ENCODE measurements at places on chromosomes 4 and X.

DNA sequence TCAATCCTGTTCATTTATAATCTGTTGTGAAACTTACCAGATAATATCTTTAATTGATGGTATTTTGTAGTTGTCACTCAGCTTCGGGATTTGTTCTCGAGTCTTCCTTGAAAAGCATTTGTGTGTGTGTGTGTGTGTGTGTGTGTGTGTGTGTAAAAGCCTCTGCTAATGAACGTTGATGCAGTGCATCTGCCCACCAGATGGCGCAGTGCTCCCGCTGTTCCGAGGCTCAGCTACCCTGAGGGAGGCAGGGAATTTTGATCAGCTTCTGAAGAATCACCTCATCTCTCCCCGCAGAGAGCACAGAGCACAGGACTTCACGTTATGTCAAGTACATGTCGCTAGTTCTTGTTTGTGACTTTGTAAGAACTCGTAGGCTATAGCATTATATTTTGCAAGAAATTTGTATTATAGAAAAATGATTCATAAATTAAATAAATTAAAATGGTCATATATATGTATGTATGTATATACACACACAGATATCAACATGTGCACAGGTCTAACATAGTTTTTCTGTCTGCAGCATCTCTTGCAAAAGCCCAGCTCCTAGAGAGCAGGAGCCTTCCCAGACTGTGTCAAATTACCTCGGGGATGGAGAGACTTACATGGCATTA is 316.7 kb upstream of the IGFBP7 start:
- DNase-seq = peak; percentile 2

- no peak for DNase-seq
These were observed 96.4 kb downstream of the CHIC2 start for GRCh38 chr4:53967986-53968385.

DNA sequence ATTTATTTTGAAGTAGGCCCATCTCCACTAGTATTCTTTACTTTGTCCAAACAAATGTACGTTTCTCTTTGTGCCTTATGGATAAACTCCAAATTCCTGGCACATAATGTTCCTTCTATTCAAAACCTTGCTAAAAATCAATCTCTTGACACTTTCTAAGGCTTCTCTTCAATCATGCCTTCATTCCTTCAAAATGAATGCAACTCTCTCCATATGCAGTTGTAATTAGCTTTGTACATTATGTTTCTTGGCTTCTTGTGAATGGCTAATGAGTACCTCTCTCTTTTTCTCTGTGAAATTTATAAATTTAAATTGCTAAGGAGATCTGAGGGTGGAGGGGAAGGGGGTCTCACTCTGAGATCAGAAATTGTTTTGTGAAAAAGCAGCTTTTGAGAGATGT is 24.0 kb upstream of the ANK2 start:
- no peak for DNase-seq

DNA sequence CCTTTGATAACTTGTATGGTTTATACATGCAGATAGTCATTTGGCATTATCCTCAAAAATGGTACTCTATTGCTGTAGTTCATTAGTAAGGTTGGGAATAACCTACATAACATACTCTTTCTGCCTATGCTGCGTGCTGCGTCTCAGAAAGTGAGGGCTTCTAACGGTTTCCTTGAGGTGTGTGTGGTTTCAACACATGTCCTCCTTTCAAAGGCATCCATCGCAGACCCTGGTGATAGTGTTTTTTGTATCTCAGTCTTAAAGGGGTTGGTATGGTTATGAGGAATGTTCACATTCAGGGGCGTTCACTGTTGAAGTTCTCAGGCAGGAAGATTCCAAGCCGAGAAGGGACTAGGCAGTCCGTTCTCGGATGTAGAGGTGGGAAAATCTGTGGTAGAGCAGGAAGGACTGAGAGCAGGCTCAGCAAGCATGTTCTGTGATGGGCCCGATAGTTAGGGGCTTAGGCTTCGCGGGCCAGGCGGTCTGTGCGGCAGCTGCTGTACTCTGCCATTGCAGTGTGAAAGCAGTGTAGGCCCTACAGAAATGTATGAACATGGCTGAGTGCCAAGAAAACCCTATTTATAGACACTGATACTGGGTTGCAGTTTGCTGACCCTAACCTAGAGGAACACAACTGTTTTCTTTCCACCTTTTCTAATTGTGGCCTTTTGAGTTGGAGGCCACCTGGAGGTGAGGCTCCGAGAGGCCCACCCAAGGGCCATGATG is 123.2 kb downstream of the GPR143 start:
- no peak for DNase-seq

DNA sequence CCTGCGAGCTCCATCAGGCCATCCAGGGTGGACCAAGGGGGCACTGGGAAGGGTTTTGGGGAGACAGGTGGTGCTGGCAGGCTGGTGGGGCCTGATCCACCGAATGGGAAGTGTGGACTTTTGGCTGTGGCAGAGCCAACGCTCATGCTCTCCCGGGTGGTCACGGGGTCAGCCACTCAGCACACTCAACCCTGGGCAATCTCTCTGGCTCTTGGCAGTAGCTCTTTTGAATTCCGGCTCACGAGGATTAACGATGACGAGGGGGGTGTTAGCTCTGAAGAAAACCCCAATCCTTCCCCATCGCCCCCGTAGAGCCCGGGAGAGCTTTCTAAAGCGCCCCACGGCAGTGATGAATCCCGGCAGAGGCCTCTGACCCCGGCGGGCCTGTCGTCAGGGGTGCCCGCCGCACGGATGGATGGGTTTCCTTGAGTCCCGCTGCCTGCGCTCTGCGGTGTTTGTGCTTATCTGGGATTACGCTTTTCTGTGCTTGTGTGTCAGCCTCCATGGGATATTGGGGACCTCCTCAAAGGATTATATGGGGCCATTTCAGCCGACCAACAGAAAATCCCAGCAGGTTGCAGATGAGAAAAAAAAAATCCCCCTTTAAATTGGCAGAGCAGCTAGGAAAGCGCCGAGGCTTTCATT is 156.8 kb upstream of the PSAPL1 start:
- DNase-seq = no peak

DNA sequence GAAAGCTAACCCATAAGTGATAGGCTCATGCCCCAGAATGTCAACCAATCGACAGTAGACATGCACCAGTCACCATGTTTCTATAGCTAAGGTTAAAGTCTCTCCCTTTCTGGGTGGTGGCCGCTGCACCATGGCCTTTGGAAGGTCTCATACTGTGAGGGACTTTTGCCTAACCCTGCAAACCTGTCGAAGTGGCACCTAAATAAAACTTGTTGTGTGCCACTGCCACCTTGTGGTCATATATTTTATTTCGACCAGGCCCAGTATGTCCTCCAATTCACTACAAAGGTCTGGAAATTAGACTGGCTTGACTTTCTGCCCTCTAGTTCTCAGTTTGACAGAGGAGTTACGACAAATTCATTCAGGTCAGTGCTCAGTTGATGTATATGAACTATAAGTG is 163.1 kb downstream of the SMARCA1 start:
- no peak for DNase-seq

DNA sequence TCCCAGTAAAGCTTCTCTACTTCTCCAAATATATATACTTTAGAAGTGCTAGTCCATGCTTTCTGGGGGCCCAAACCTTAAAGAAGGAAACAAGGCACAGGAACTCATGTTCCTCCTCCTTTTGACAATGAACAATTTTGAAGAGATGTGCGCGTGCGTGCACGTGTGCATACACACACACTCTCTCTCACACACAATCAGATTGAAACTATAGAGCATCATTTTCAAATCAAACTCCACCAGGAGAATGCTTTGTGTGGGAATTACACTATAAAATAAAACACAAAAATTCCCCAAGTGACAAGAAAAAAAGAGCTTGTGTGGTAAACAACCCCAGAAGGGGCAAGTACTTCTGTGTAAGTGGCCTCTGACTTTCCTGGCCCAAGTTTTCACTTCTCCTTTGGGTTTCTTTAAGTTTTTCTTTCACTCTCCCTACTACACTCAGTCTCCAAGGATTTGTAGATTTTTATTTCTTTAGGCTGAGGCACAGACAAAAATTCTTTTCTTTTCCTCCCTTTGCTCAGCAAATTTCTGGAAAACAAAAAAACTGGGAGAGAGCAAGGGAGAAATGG is 46.6 kb upstream of the SHISA3 start:
- no peak for DNase-seq

- DNase-seq = no peak
These were observed 24.3 kb downstream of the ADD1 start for GRCh38 chr4:2867758-2868491.

DNA sequence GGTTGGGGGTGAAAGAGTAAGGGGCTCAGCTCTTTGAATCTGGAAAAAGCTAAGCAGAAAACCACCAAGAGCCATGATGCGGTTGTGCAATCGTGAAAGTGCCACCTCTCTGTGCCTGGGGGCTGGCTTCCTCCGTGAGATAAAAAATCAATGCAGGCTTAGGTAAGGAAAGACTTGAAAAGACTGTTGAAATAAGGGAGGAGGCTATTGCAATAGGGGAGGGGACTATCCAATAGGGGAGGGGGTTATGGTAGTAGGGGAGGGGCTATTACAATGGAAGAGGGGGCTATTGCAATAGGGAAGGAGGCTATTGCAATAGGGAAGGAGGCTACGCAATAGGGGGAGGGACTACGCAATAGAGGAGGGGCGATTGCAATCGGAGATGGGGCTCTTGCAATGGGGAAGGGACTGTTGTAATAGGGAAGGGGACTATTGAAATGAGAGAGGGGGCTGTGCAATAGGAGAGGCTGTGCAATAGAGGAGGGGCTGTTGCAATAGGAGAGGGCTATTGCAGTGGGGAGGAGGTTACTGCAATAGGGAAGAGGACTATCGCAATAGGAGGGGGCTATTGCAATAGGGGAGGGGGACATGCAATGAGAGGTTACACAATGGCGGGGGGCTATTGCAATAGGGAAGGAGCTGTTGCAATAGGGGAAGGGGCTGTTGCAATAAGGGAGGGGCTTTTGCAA is 162.3 kb upstream of the PSAPL1 start:
- DNase-seq = peak; percentile 5

GRCh38 chr4:4398430-4398829 is 11.5 kb downstream of the NSG1 start:
- DNase-seq = no peak

DNA sequence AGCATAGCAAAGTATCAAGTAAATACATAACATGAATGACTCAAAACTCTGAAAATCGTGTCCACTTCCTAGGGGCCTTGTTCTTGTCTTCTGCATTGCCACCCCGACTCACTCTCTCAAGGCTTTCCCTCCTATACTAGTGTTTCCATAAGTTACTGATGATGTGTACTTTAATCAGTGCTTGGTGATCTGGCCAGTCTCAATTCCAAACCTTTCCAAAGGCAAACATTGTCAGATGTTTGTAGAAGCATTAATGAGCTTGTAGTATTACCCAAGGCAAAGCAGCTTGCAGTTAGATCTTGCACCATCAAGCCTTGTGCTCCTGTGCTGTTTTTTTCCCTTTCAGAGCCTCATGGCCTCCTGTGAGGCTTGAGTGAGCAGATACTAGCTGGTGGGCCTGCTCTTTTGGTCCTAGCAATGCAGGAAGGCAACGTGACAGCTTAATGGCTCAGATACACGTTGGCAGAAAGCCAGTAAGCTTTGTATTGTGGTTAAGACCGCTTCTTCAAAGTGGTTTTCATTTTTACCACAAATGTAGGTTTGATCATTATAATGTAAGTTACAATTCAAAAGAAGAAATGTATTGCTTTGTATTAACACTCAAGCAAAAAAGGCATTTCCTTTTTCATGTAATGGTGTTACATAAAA is 51.8 kb downstream of the RBPJ start:
- peak; percentile 62 for DNase-seq

- DNase-seq = no peak
These were observed 194.6 kb upstream of the C1QTNF7 start for GRCh38 chr4:15233264-15233597.

DNA sequence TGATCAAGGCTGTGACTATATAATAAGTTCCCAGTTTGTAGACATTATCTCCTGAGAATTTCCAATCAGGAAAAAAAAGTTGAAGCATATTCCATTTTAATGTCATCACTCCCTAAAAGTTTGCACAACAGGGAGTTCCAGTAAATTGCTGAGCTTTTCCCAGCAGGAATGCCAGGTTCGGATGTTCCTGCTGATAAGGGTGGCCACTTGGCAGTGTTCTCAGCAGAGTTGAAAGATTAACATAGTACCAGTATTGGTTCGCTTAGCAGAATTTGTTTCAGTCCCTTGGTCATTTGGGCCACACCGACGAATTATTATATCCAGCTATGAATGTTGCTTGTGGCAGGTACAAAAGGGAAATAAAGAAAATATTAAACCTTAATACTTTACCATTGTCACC is 5.2 kb upstream of the CXCL2 start:
- no peak for DNase-seq

- DNase-seq = no peak
These were observed 156.7 kb downstream of the TENT5D start for GRCh38 chrX:80576806-80577533.

DNA sequence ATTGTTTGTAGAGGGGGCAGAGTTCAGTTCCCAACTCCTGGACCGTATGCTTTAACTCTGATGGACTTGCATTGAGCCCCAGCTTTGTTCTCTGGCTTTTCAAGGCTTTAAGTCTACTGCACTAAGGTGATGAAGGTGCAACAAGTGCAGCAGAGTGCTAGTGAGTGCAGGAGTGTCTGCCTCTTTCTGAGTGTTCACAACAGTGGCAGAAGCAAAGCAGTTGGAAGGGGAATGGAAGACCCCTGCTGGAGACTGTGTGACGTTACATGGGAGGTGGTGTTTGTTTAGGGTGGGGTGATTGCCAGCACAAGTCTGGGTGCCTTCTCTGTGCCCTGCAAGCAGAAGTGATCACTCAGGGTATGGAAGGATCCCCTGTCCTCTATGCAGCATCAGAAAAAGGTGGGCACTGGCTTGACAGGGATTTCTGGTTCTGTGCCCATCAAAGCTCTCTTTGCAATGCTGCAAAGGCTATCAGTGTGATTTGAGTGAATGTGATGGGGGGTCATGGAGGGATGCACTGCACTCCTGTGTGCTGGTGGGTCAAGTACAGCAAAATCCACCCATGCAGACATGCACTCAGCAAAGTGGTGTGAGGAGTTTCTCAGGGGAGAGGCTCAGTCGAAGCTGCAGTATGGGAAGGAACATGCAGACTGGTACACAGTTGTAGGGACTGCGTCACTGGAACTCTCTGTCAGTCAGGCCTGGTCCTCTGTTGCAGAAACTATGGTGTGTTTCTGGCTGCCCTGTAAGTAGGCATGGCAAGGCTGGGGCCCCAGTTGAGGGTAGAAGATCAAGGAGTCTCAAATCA is 70.9 kb upstream of the UGT2B7 start:
- no peak for DNase-seq

DNA sequence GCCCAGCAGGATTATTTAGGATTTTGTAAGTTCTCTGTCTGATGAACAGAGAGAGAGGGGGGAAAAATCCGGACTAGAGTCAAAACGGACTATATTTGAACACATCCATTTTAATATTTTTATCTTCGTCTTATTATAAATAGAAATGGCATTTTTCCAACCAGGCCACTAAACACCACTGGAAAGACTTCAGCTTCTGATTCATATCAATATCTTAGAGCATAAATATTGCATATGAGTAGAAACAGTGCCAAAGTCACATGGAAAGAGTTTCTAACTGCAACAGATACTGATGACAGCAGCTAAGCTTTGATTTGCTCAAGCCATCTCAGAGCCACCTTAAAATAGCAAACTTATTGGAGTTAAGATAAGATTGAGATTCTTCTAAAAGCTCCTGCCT is 456 bp downstream of the PPARGC1A start:
- no peak for DNase-seq

Measured in DMS79 treated with DMSO at 0.1 percent for 48 hours (cell line).